Activated CD4-positive, alpha-beta T cell treated with anti-CD3 and anti-CD28 coated beads, Interleukin-2, amount 10 ng/mL, durations not matched to agents 7 days and 5 days (primary cell): ENCODE measurements at places on chromosomes 16 and 17.

- no peak for DNase-seq
Measured at GRCh38 chr16:63774302-63774701, 1347.6 kb downstream of the CDH11 start.

GRCh38 chr17:66522591-66523272 is 220.3 kb downstream of the PRKCA start:
- no peak for DNase-seq

DNA sequence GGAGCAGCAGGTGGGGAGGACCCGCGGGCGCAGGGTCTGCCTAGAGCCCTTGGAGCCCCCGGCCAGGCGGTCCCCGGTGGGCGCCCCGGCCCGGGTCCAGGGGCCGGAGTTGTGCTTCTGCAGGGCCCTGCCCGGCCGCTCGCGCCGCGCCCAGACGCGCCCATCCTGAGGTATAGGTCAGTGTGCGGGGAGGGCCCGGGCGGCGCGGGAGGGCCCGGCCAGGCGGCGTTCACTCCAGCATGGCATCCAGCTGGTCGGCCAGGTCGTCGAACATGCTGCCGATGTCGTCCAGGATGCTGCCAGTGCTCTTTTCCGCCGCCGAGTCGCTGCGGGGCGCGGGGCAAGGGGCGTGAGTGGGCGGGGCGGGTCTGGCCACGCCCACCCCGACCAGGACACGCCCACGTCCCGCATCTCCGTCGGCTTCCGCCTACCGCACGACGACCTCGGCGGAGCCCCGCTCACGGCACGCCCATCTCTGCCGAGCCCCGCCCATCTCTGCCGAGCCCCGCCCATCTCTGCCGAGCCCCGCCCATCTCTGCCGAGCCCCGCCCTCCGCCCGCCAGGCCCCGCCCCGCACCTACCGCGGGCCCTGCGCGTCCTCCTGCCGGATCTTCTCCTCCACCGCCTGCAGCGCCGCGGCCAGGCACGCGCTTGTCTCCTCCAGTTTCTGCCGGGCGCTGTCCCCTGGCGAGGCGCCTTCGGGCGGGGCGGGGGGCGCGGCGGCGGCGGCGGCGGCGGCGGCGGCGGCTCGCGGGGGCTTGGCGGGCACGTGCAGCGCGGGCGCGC is 17.9 kb downstream of the CASKIN1 start:
- DNase-seq = peak; percentile 41

DNA sequence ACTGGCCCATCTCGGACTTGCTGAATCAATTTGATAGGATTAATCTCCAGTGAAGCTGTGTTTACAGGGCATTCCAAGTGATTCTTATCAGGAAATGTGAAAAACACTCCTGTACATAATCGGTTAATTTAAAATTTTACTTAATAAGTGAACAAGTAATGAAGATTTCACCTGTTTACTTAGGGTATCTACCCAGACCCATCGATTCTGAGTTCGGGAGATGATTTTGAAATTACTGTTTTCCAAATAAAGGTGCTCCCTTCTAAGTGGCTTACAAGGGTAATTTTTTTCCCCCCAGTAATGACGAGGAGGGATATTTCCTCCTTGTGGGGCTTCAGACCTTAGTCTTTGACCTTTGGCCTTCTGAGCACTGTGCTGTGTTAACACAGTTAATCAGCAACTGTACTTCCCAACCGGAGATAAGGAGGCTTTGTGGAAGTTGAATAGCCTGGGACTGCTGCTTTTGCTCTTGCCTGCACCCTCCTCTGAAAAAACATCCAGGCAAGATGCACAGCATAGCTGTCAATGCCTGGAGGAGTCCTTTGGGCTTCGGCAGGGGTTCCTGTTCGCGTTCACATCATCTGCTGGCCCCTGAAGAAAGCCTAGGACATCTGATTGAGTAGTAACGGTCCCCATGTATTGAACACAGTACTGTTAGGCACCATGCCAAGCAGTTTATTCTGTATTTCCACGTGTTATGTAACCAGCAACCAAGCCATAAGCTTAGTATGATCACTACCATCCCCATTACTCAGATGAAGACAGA is 1.8 kb downstream of the FAHD1 start:
- DNase-seq = no peak

DNA sequence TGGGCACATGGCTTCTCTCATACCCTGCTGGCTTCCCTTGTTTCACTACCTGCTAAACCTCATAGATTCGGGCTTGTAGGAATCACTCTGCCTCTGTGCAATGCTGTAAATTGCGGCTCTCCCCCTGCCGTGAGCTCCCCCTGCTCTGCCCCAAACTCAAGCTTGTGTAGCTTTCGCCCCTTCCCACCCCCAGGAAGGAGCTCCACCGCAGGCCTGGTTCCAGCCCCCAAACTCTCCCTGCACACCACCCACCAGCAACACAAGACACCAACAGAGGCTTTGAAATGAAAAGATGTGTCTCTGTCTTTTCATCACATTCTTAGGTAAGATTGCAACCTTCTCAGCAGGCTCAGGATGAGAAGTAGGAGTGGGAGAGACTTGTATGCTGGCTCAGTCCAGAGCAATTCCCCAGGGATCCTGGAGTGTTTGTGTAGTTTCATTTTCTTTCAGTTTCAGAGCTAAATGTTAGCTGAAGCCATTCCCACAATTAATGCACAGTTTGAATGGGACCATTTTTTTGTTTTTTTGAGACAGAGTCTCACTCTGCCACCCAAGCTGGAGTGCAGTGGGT is 14.2 kb downstream of the CX3CL1 start:
- no peak for DNase-seq

GRCh38 chr17:78075545-78075944 is 53.0 kb downstream of the TMC6 start:
- DNase-seq = no peak

- no peak for DNase-seq
Measured at GRCh38 chr17:28427371-28427770, 21.4 kb upstream of the SLC46A1 start.

GRCh38 chr17:7705269-7706255 is 560 bp downstream of the EFNB3 start:
- no peak for DNase-seq

DNA sequence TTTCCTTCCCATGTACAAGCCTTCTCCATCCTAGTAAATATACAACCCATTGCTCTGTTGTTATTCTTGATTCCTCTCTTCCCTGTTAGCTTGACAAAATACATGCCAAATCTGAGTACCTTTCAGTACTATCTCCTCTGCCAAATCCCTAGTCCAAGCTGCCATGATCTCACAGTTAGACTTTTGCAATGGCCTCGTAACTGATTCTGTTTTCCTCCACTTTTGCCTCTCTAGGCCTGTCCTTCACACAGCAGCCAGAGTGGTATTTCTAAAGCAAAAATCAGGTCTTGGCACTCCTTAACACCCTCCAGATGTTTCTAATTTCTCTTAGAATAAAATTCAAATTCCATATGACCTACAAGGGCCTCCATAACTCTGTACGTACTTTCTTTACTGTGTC is 153.0 kb upstream of the RBL2 start:
- no peak for DNase-seq

DNA sequence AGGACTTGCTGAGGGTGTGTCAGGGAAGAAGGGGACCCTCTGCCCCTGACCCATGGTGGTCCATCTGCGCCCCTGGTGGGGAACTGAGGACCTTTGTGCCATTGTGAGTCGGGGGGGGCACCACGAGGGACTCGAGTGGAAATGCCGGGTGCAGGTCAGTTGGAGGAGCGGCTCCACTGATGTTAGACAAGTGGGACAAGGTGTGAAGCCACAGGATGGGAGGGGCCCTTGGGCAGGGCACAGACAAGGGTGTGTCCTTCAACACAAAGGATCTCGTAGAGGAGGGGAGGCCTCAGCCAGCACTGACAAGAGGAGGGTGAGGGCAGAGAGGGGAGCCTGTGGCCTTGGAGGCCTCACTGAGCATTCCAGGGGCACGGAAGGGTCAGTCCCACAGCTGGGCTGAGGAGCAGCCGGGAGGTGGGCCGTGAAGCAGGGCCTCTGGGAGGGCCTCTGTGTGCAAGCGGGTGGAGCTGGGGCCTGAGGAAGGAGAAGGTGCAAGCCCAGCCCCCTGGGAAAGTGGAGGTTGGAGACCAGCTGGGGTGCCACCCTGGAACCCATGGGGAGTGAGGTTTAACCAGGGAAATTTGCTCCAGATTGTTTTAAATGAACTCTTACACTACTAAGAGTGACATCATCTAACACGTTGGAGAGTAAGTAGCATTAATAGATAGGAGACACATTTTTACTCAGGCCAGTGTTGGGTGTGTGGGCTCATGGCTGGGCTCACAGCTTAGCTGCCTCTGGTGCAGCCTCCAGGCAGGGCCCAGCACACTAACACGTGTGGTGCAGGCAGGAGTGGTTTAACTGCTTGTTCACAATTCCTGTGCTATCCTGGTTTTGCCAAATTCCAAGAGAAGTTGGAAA is 27.9 kb downstream of the NARF start:
- peak; percentile 25 for DNase-seq

DNA sequence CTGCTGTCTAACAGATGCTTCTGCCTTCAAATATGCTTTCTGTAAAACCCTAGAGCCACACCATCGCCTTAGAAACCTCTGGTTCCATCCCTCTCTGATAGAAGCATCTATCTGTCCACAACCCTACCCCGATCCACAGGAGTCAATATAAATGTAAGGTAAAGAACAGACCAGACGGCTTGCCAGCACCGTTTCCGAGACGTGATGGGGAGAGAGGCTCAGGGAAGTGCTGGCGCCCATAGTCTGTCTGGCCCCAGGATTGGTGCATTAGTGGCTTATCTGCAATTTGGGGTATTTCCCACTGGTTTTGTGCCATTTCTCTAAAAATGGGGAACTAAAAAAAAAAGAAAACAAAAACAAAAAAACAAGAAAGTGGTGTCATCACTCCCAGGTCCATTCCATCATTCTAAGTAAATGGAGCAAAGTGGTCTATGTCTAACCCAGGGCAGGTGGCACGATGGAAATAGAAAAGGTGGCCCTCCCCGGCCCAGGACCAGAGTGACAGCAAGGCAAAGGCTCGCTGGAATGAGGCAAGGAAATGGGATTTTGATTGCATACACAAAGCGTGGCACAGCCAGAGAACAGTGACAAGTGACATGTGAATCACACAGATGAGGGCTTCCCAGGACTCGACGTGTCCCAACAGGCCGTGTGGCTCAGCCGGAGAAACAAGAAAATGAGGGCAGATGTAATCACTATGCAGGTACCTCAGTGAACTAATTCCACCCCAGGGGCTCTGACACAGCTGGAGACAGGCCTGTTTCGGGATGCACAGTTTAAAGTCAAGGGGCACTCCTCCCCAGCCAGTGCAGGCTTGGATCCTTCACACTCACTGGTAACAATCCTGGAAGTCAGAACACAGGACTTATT is 125.6 kb downstream of the GAS7 start:
- DNase-seq = no peak

DNA sequence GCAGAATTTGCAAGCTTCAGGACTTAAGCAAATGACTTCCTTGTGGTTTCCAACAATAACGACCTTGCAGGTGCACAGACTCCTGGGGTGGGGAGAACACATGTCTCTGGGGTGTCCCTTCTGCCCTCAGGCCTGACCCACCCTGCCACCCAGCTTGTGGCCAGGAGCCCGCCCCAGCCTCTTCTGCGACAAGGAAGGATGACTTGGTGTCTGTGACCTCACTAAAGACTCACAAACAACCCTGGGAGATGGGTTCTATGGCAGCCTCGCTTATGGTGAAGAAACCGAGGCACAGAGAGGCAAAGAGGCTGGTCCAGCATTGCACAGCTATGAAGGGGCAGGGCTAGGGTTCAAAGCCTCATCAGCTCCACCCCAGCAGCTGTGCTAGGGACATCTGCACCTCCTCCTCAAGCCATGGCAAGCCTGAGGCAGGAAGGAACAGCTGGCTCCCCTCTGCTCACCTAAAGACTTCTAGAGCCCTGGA is 2.6 kb downstream of the ATP2A3 start:
- DNase-seq = peak; percentile 29

GRCh38 chr16:46673320-46674013 is 15.5 kb downstream of the VPS35 start:
- DNase-seq = peak; percentile 56

DNA sequence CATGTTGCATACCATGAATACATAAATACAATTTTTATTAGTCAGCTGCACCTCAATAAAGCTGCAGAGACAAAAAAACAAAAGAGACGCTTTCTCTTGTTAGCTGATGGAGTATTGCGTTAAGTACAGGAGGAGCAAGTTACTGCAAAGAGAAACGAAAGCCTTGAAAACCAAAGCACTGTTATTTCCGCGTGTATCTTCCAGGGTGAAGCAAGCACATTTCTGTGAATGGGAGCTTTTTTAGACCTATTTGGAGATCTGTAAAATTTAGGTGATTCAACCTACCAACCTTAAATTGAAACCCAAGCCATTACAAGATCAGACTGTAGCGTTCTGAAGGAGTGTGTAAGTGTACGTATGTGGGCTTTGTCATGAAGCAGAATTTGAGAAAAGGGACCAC is 390.4 kb downstream of the SOX9 start:
- DNase-seq = no peak

- no peak for DNase-seq
Measured at GRCh38 chr17:1813088-1813487, 16.6 kb downstream of the SMYD4 start.

GRCh38 chr16:55406651-55407050 is 72.3 kb upstream of the MMP2 start:
- no peak for DNase-seq

- DNase-seq = no peak
Measured at GRCh38 chr16:55411231-55411630, 67.8 kb upstream of the MMP2 start.

DNA sequence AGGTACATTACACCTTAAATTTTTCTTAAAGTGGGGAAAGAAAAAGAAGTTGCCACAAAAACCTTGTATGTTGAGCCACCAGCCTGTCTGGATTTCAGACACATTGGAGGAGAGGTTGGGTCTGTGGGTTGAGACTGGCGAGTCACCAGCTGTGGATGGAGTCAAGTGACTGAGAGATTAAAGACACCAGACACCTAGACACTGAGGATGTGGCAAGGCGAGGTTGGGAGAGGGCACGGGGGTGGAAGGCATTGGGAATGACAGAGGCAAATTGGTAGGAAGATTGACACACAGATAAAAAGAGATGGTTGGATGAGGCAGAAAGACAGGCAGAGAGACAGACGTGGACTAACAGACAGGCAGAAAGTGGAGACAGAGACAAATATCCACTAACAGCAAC is 49.6 kb downstream of the KCNJ12 start:
- no peak for DNase-seq

- DNase-seq = no peak
Measured at GRCh38 chr17:37388266-37388665, 12.5 kb downstream of the C17orf78 start.

- no peak for DNase-seq
Measured at GRCh38 chr17:17227608-17228520, 9.1 kb downstream of the FLCN start.

- peak; percentile 96 for DNase-seq
Measured at GRCh38 chr17:1294157-1294717, 14.8 kb downstream of the TRARG1 start.

- DNase-seq = no peak
Measured at GRCh38 chr16:12289175-12290063, 312.9 kb downstream of the SNX29 start.

GRCh38 chr17:71764505-71764904 is 356.3 kb upstream of the SOX9 start:
- DNase-seq = no peak

GRCh38 chr17:77687921-77688320 is 270.6 kb upstream of the TNRC6C start:
- no peak for DNase-seq
